Caco-2 (cell line): ENCODE measurements at places on chromosomes 12 and 14. TPM values are rescaled to one million over a fixed set of nuclear protein-coding genes. Genes with fewer than 3 reads are reported as not detected.

- no peak for DNase-seq
- H3K36me3 ChIP-seq, result no peaks in the 10 kb centered on the region
- no peak overlapping the region for H3K4me3 ChIP-seq
- peaks cover 9% of the 10 kb centered on the region for H3K4me1 ChIP-seq
- no peaks in the 10 kb centered on the region for H3K27me3 ChIP-seq
- H3K27ac ChIP-seq, result no peak overlapping the region
Measured at GRCh38 chr12:11618046-11618445, 31.4 kb upstream of the ETV6 start.

GRCh38 chr14:94934276-94934810, 164.4 kb upstream of the GSC start:
- no peak overlapping the region for H3K4me3 ChIP-seq
- DNase-seq, result no peak
- H3K4me1 ChIP-seq, result no peaks in the 10 kb centered on the region
- H3K27ac ChIP-seq, result no peak overlapping the region
- no peaks in the 10 kb centered on the region; the same call in 1 of the 2 replicates for H3K27me3 ChIP-seq
- no peaks in the 10 kb centered on the region for H3K36me3 ChIP-seq

SLC41A2 gene
- 21.6 and 24.9 TPM in 2 replicates for total RNA-seq

DNA sequence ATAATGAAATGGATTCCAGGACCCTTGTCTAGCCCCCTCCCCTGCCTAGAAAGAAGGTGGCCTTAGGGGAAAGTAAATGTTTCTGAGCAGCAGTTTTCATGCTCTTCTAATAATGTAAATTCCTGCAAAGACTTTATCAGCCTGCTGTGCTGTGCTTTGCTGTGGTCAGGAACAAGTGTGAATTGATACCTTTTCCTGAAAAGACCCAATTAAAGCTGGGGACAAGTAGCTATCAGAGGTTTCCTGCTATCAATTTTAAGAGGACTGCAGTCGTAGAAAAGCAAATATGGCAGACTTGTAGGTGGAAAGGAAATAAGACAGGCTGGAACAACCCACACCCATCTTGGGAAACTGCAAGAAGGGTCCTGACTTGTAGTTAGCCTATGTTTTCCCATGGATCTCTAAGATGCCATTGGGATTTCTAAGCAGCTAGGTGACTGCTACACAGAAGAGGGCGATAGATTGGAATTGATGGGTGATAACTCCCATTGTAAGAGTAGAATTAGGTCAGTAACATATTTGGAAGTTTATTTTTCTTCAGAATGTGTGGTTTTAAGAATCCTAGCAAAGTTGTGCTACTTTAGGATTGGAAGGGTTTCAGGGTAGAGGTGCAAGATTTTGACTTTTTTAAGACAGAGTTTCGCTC, 3.1 kb downstream of the DYNLL1 start:
- peaks cover 17% of the 10 kb centered on the region for H3K4me1 ChIP-seq
- H3K27me3 ChIP-seq, result no peaks in the 10 kb centered on the region
- DNase-seq, result no peak
- H3K36me3 ChIP-seq, result peaks cover 3% of the 10 kb centered on the region
- H3K4me3 ChIP-seq, result no peak overlapping the region
- H3K27ac ChIP-seq, result no peak overlapping the region

FGF6 gene
- not detected in 2 replicates for total RNA-seq

GRCh38 chr12:3201339-3202051, 124.3 kb downstream of the TSPAN9 start:
- no peaks in the 10 kb centered on the region for H3K36me3 ChIP-seq
- H3K4me3 ChIP-seq, result peak overlapping the region; percentile 61
- H3K4me1 ChIP-seq, result 0 out of 2 replicates have a peak, but pooled peaks cover 7% of the 10 kb centered on the region

GRCh38 chr12:112488257-112488876, 69.6 kb downstream of the PTPN11 start:
- H3K27ac ChIP-seq, result no peak overlapping the region
- H3K4me1 ChIP-seq, result no peaks in the 10 kb centered on the region
- no peaks in the 10 kb centered on the region; the same call in none of the 2 replicates for H3K36me3 ChIP-seq
- no peaks in the 10 kb centered on the region for H3K27me3 ChIP-seq
- DNase-seq, result no peak

CABP1 gene
- total RNA-seq, result 0.95 and 1.0 TPM in 2 replicates

DNA sequence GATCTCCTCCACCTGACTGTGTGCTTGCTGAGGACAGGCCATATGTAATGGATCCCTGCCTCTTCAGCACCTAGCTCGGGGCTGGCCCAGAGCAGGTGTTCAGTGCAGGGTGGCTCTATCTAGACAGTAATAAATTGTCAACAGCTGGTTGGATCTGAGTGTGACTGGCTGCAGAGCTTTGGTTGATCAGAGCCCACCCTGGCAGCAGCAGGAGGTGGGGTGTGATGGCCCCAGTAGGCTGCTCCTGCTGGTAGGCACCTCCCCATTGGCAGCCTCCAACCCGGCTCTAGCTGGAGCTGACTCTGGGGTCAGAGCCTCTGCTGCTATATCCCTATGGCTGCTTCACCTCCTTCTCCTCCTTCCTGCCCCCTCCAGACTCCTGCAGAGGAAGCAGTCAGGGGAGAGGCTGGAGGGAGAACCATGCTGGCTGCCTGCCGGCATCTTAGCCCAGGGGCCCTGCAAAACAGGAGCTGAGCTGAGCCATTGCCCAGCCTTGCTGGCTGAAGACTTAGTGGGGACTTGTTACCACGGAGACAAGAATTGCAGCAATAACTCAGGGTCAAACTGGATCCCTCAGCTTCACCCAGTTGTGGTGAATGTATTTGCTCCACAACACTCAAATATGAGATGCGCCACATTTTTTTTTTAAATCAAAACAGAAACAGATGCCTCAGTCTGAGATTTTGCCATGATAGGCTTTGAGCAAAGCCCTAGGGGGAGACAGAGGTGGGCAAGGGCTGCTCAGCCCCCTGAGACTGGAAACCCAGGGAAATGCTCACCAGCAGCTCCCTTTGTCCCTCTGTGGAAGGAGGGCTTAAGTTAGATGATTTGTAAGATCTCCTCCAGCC, 22.2 kb downstream of the TMEM63C start:
- H3K4me1 ChIP-seq, result no peaks in the 10 kb centered on the region
- no peaks in the 10 kb centered on the region for H3K27me3 ChIP-seq
- no peaks in the 10 kb centered on the region for H3K36me3 ChIP-seq
- no peak for DNase-seq
- no peak overlapping the region for H3K4me3 ChIP-seq

DNA sequence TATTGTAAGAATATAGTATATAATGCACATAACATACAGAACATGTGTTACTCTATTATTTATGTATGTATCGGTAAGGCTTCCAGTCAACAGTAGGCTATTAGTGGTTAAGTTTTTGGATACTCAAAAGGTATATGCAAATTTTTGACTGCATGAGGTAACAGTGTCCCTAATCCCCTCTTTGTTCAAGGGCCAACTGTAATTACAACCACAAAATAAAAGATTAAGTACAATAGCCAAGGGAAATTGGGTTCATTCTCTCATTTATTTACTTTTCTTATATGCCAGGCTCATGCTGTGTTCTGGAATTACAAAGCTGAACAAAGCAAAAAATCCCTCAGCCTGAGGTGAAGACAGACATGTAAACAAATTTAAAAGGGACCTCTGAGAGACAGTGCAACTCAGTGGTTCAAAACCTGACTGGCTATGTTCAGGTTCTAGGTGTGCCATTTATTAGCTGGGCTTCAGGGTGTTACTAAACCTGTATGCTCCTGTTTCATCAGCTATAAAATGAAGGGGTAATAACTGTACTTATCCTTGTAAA, 43.4 kb upstream of the TSPAN8 start:
- no peaks in the 10 kb centered on the region for H3K36me3 ChIP-seq
- no peak for DNase-seq
- peaks cover 14% of the 10 kb centered on the region for H3K4me1 ChIP-seq
